ENCODE measurements at places on chromosomes 2 and 18. TPM values are rescaled to one million over a fixed set of nuclear protein-coding genes. Genes with fewer than 3 reads are reported as not detected.

DNA sequence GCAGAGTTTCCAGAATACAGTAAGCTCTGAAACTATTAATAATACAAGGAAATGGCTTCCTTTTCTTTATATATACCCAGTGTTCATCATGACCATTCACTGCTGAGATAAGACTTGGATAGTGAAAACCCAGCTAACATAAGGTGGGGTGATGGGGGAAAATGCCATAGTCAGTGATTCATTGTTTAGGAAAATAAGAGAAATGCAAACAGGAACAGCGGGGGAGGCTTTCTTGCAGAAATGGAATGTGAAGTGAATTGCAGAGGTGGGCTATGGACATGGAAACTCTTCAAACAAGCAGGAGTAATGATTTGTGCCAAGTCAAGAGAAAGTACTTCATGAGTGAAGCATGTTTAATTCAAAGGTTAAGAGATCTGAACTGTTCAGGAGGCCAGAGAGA lies 519.4 kb downstream of the TDRD15 start:
- DNase-seq: no peak

DNA sequence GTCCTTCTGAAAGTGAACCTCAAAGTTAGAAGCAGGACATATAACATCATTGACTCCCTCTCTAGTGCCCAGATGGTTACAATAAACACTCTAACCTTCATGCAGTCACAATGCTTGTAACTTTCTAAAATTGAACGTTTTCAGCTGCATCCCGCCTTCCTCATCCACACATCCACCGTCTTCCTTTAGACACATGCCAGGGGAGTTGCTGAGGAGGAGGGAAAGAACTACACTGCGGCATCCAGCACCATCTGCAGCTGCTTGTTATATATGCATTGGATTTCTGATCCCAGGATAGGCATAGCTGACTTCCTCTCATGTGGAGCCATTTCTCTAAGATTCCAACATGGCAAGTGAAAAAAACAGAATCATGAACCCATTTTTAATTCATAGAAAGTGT lies 96.8 kb downstream of the FBXO15 start:
- no peak for DNase-seq

- DNase-seq: no peak
These were observed 37.5 kb upstream of the MTCL1 start for GRCh38 chr18:8667846-8668245.

DNA sequence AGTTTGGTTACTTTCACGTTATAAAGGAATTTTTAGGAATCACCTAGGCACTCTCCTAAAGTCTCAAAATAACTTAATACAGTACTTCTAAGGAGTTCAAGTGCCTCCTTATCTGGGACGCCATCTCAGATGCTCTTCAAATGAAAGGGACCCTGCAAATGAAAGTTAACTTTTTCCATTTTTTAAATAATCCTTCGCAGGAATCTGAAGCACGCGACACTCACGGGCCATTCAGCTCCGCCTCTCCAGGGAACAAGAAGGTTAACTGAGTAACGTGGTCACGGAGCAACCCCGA lies 537 bp upstream of the ZC3H15 start:
- DNase-seq: no peak

DNA sequence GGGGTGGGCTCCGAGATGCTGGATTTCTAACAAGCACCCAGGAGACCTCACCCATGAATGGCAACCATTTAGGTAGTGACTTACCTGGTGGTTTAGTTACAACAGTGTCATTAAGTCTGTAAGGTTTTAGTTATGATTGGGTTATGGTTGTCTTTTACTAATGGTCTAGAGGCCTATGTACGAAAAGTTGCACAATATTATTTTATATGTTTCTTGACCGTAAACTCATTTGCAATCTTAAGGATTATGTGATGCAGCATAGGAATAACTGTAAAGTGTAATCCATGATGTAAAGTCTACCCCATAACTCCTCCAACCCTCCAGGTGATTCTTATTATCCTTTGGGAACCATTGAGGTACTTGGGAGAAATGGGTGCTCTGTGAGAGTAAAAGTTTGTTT lies 155.4 kb upstream of the ZEB2 start:
- no peak for DNase-seq

DNA sequence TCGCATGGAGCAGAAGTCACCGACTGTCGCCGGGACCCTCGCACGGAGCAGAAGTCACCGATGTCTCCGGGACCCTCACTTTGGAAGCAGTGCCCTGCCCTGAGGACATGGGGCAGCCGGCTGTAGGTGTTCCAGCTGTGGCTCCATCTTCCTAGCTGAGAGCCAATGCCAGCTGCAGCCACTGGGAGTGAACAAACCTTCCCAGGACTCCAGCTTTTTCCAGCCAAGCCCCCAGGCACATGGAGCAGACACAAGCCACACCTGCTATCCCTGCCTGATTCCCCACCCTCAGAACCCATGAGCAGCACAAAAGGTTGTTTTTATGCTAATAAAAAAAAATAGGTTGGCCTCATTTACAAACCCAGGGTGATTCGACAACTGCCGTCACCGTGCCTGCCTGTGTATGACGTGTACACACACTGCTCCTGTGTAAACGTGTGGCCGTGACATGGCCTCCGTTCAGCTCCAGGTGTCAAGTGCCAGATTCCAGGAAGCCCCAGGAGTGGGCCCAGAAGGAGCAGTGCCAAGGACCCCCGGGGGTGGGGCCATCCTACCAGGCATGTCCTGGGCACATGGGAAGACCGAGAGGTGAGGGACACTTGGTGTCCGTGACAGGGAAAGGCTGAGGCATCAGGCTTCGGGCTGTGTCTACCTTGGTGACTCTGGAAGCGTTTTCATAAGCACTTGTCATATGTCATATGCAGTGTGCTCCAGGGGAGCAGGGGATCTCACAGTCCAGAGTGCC lies 91.5 kb downstream of the EIPR1 start:
- peak; percentile 51 for DNase-seq

DNA sequence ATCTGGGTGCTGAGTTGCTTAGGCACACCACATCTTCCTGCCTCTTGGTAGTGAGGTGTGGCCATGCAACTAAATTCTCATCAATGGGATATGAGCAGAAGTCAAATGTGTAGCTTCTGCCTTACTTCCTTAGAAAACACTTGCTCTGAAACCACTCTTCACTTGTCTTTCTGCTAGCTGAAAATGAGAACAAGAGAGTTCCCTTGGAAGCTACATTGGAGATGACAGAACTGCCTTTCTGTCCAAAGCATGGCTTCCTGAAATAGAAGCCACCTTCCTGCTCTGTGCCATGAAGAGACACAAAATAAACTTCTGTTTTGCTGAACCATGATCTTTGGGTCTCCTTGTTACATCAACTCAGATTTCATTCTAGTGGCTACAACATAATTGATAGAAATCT lies 659.9 kb downstream of the IRS1 start:
- no peak for DNase-seq

- DNase-seq: no peak
These were observed 99.4 kb downstream of the FTCDNL1 start for GRCh38 chr2:199751492-199752120.

GRCh38 chr2:144683966-144684365 lies 164.0 kb upstream of the ZEB2 start:
- no peak for DNase-seq

DNA sequence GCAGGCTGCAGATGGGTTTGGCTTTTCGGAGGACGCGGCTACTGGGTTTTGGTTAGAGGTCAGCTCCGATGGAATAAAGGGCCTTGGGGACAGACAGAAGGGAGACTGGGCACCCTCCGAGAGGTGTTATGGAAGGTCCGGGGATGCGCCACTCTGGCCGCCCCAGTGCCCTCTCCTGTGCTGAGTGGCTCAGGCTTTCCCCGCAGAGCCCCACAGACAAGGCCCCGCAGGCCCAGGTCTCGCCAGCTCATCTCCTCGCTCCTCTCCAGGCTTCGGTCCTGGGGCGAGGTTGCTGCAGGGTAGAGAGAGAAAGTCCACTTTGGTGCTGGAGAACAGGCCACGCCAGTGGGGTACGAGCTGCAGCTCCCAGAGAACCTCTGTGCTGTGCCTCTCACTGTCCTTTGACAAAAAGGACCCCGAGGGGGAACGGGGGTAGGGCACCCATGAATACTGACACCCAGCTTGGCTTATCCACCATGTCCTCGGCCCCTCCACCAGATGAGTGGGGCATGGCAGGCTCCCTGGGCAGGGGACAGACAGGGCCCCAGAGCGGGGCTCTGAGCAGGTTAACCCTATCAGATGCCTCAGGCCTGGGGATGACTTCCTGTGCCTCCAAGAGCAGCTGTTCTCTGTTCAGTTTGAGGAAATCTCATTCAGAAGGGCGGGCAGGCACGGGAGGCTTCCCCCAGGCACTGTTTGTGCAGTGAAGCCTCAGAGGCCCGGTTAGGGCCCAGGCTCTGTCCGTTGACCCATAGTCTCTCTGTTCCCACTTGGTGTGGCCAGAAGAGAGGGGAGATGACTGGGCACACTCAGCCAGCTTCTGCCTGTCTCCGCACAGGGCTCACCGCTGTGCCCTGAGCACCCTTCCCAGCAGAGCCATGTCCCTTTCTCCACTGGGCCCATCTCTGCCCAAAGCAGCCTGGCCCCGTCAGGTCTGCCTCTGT lies 15.7 kb upstream of the CNNM3 start:
- DNase-seq: no peak

UNC80 gene
- total RNA-seq: not detected

BUB1 gene
- total RNA-seq: 0.57 TPM

PLGLB2 gene
- not detected for total RNA-seq

VWA3B gene
- 0.29 TPM for total RNA-seq

CCDC68 gene
- 4.7 TPM for total RNA-seq

MREG gene
- 0.74 TPM for total RNA-seq
